ENCODE measurements at places on chromosomes 11 and 22.
A peak's percentile ranks its signal among the peaks of the same experiment; 100 is the strongest.

DNA sequence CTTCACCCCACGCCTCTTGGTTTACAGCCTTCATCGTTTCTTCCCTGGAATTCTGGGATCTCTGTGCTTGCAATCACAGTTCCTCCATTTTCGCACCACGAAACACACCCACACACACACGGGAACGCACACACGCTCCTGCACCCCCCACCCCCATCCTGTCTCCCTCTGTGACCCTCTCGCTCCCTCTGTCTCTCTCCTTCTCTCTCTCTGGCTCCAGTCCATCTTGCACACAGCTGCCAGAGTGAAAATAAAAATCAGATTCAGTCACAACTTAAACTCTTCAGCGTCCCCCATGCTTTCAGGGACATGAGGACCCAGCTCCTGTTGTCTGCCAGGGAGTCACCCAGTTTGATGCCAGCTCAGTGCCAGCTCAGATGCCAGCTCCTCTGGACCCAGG, 3.0 kb downstream of the GAL start:
- no peak for DNase-seq

- DNase-seq, result no peak
Measured at GRCh38 chr11:94675813-94676212, 92.3 kb upstream of the AMOTL1 start.

- no peak for DNase-seq
Measured at GRCh38 chr22:22546490-22546889, 12.6 kb downstream of the PRAME start.

GRCh38 chr11:60625262-60625661, 74.2 kb upstream of the MS4A8 start:
- peak; percentile 5 for DNase-seq

GRCh38 chr11:30422447-30423278, 99.8 kb downstream of the ARL14EP start:
- no peak for DNase-seq

- DNase-seq, result no peak
Measured at GRCh38 chr11:12408156-12408770, 30.9 kb downstream of the PARVA start.

GRCh38 chr11:118128721-118129470, 23.7 kb downstream of the SCN4B start:
- no peak for DNase-seq

- DNase-seq, result no peak
Measured at GRCh38 chr11:15565880-15566279, 451.2 kb downstream of the INSC start.
